ENCODE measurements at places on chromosomes 12 and 14. TPM values are rescaled to one million over a fixed set of nuclear protein-coding genes. Genes with fewer than 3 reads are reported as not detected.

DYRK2 gene
- total RNA-seq: 54.6 TPM

TMEM260 gene
- total RNA-seq: 17.6 TPM

SDR9C7 gene
- not detected for total RNA-seq

SCN8A gene
- 0.41 TPM for total RNA-seq

HVCN1 gene
- total RNA-seq: 10.6 TPM

ZBTB25 gene
- total RNA-seq: 28.3 TPM

ARL1 gene
- total RNA-seq: 66.8 TPM

ATN1 gene
- 42.9 TPM for total RNA-seq

GPR132 gene
- 48.6 TPM for total RNA-seq

PGF gene
- 0.29 TPM for total RNA-seq

CELA1 gene
- total RNA-seq: not detected
